ENCODE measurements at places on chromosomes 1 and 21.

GRCh38 chr1:110872745-110873720, at the start of gene CD53:
CD53 (plus strand) TSS chr1:110873148; CDS start chr1:110891409, 18,261 bp downstream.
- no peak for DNase-seq

DNA sequence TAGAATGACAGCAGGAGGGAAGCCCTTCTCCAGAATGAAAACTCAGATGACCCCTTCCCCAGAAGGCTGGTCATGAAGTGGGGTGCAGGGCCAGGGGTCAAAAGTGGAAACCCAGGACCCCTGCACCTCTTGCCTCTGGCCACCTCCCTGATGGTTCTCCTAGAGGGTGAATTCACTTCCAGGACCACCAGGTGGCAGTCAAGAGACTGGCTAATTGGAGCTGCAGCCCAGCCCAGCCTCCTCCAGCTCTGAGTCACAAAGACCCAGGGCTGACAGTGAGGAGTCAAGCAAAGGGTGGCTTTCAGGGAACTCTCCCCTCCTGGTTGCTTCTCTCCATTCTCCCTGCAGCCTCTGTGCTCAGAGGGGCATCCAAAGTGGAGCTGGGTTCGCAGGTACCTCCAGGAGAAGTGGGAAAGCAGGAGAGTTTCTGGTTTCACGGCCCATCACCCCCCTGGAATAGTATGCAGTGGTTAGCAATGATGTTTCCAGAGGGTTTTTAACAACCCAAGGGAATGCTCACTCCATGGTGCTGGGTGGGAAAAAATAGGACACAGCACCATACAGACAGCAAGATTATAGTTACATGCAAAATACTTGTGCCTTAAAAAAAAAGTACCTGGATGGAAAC, 6.1 kb upstream of the EPHB2 start:
- DNase-seq, result peak; percentile 35

GRCh38 chr1:36482724-36483388, at the start of gene CSF3R:
CSF3R (minus strand) TSS chr1:36482913; CDS start chr1:36479496, 3,417 bp downstream.
- no peak for DNase-seq

DNA sequence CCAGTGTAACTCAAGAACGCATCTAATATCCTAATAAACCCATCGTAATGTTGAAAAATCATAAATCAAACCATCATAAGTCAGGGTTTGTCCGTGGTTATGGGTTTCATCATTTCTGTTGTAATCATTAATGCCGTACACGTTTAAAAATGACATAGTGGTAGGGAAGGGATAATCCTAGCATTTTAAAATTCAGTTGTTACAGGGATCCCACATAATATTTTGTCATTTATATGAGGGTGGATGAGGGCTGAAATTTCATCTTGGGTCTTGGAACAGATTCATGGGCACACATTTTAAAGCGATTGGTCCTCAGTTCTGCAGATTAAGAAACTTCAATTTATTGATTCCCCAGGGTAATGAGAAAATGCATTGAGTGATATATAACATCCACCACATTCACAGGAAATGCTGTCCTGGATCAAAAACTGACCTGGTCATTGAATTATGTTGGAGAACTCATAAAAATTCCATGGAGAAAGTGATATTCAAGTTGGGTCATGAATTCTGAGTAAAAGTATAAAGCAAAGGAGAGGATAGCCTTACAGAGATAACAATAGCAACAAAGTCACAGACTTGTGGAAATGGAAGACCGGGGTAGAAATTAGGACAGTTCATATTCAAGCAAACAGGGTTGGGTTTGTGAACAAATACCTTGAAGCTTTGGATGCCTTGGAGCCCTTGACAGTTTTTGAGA, 1527.3 kb upstream of the TPTE start:
- no peak for DNase-seq

DNA sequence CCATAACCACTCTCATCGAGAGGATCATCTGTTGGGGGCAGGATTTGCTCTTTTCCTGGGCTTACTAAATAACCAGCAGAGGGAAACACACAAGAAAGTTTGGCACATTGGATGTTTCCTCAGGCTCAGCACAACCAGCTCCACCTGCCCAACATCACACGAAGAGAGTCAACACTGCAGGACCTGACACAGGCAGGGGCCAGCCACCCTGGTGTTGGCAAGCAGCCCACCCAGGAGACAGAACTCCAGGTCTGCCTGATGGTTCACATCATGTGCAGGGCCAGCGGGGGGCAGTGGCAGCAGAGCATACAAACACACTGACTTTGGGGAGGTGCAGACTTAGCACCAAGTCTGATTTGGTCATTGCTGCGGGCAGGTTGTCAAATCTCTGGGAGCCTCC, 182.3 kb upstream of the GALNT2 start:
- no peak for DNase-seq

- no peak for DNase-seq
Observed at GRCh38 chr1:241716915-241717656, 65.0 kb downstream of the WDR64 start.

DNA sequence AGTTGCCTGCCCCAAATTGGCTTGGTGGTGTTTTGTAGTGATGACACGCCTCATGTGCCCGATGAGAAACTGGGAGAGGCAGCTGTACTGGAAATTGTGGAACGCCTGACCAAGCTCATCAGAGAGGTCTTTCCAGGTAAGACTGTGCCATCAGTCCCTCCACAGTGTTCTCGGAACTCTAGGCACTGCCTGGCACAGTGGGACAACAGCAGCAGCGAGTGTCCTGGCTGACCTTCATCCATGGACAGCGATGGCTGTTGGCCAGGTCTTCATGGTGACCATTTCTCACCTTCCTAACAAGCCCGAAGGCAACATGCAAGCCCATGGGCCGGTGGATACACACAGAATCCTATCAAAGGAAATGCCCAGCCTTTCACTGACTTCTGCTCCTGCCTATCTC, 10.7 kb upstream of the XKR8 start:
- no peak for DNase-seq

GRCh38 chr1:226181996-226182714, 4.4 kb downstream of the ACBD3 start:
- DNase-seq, result no peak

DNA sequence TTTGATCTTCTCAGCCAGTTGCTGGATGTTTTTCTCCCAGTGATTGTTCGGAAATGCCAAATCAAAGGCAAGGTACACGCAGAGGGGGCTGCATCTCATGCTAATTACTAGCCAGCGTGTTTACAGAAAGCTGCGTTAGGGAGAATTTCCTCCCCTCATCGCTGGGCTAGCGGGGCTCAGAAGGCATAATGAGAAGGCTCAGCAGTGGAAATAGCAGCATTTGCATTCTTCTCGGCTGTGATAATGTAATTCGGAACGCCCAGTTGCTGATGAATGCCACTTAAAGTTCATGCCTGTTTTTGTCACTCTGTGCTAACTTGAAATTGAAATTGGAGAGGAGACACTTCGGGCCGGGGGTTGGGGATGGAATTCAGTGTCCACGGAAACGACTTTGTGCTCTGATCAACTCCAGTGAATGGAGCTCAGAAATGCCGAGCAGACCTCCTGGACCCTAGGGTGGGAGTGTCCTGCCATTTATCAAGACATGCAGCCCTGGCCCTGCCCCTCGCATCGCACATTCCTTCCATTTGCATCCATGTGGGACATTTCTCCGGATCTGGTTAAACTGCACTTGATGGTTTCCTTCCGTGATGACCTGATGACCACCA, 313.4 kb upstream of the C1orf174 start:
- DNase-seq, result no peak

- DNase-seq, result no peak
Observed at GRCh38 chr1:18211764-18212163, 104.2 kb downstream of the IGSF21 start.

DNA sequence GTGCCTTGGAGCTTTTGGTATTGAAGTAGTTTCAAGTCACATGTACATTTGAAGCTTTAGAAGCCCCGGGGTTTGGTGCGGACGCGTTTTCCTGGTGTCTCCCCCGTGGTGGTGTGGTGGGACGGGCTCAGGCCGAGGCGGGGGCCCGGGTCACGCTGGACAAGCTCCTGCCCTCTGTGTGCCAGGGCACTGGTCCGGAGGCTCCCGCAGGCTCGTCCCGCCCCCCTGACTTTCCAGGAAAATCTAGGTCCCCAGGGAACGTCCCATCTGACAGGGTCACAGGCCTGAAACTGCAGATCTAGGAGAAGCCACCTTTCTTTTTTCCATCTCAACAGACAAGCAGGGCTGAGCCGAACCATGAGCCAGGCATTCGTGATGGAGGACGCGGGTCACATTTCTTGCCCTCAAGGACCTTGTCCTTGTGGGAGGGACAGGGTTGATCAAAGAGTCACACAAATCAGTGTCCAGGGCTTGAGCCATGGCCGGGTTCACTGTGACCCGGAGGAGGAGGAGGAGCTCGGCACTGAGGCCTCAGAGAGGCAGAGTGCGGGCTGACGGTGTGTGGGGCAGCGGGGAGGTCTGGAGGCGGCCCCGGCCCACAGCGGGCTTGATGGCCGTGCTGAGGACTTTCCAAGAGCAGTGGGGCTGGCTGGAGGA, 1.6 kb downstream of the DMRTB1 start:
- DNase-seq, result no peak

DNA sequence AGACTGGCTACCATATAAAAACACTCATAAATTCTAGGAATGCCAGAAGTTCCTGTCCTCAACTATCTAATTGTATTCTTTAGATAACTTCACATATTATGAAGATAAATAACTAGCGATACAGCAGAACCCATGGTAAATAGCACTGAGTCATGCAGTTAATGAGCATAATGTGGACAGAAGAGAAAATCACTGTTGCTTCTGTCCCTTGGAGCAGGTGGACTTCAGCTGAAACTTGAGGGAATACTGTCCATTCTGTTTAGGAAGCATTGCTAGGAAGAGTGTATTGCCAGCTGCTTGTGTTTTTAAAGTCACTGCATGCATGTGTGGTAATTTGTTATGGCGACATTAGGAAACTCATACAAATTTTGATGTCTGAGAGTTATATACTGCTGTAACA, 854.4 kb downstream of the LTN1 start:
- DNase-seq, result no peak

DNA sequence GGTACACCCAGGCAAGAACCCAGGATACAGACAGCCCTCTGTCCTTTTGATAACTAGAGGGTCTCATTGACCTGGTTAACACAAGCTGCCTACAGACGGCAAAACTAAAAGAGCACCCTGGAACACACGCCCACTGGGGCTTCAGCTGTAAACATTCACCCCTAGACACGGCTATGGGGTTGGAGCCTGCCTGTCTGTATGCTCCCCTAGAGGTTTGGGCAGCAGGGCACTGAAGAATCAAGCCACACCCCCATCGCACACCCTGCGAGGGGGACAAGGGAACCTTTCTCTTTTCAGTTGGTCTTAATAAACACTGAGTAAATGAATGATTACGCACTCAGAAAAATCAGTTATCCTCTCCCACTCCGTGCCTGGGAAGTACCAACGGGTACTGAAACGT, 35.5 kb downstream of the LRRC3 start:
- DNase-seq, result no peak

GRCh38 chr1:110607536-110608230, 1.5 kb upstream of the KCNA2 start:
- no peak for DNase-seq

- DNase-seq, result no peak
Observed at GRCh38 chr1:157056269-157056668, 10.7 kb upstream of the ARHGEF11 start.

DNA sequence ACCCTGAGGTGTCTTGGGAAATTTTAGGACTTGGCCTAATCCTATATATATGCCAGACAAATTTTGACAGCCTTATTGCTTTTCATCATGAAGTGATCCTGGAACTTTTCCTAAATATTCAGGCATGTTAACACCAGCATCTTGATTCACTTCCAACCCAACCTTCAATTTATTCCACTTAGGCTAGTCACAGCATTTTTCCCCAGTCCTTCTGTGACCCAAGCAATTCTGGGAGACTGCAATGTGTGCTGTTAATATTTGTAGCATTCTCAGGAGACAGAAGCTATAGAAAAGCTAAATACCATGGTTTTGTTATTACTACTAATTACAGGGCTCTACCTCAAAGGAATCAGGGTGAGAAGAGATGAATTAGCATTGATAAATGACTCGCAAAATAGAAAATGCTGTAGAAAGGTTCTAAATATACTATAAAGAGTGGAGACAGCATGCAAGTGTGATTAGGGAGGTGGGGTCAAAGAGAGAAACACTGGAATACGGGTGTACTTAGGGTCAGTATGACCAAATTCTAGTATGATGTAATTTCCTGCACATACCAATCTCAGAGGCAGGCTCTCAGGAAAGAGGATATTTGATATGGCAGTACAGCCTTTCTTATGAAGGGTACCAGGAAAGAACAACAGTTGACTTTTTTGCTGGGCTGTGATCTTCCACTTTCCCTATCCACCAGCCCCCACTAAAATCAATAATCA, 29.1 kb downstream of the PRRX1 start:
- no peak for DNase-seq

DNA sequence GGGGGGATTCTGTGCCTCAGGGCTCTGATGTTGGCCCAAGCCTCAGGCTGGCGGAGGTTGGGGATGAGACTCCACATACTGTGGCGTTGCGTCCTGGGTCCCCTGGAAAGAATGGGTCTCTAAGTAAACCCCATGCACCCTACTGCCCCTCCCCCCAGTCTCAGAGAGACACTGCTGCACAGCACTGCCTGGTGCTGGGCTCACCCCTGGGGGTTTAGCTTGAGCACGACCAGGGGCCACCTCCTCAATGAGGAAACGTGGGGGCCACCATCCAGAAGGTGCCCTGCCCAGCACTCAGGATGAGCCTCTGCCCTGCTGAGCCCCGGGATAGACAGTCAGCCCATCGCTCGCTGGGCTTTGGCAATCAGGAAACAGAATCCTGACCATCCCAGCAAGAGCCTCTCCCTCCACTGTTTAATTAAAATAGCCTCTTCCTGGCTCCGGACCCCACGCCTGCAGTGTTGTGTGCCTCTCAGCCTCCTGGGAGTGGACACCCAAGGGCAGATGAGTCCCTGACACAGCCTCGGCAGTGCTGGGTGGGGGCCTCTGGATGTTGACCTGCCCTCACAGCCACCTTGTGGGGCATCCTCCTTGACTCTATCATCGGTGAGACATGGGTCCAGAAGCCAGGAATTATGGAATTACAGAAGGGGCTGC, 3.5 kb upstream of the KRTAP10-4 start:
- DNase-seq, result no peak

- DNase-seq, result no peak
Observed at GRCh38 chr1:98110674-98111073, 189.8 kb upstream of the DPYD start.

DNA sequence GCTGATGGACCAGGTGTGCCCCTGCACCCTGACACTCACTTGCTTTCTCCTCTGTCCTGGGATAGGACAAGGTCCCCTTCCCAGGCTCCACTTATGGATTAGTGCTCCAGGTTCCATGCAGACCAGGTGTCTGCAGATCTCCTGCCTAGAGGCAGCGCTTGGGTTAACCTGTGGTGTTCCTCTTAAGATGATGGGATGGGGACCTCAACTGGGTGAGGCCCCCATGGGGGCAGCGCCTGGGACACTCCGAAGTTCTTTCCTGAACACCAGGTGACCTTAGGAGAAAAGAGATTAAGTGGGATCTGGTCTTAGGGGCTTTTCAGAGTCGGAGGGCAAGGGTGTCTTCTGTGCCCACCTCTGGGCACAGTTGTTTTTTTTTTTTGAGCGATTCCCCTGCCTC, 21.2 kb downstream of the TNNT2 start:
- DNase-seq, result no peak
